Esophagus mucosa (tissue), 1 donor: ENCODE measurements at places on chromosomes 6 and 20.
A peak's percentile ranks its signal among the peaks of the same experiment; 100 is the strongest.

DNA sequence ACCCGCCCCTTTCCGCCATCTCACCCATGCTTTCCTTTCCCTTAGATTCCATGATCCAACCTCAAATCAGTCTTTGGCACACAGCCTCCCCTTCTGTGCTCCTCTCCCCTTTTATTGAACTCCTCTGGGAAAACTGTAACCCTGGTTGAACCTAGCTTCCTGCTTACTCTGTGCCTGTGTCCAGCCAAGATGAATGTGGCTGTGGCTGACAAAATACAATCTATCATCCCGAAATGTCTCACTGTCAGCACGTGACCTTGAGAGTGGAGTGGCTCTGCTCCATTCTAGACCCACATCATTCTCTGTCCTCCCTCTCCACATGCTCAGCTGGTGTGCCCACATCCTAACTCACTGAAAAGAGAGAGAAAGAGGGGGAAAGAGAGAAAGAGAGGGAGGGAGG lies 11.0 kb downstream of the NCR2 start:
- ATAC-seq, result no peak

DNA sequence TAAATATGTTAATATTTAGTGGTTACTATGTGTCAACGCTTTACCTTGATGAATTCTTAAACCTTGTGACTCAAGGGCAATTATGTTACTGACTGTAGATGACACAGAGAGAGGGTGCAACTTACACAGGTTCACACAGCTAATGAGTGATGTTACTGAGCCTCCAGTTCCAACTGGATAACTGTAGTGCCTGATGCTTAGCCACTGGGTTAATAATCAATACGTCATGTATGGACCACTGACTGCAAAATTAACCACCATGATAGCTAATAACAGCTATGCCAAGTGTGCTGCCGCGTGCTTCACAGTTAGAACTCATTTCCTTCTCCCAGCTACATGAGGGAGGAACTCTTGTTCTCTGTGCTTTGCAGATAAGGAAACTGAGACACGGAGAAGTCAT lies 45.4 kb downstream of the SIRPA start:
- ATAC-seq, result no peak

DNA sequence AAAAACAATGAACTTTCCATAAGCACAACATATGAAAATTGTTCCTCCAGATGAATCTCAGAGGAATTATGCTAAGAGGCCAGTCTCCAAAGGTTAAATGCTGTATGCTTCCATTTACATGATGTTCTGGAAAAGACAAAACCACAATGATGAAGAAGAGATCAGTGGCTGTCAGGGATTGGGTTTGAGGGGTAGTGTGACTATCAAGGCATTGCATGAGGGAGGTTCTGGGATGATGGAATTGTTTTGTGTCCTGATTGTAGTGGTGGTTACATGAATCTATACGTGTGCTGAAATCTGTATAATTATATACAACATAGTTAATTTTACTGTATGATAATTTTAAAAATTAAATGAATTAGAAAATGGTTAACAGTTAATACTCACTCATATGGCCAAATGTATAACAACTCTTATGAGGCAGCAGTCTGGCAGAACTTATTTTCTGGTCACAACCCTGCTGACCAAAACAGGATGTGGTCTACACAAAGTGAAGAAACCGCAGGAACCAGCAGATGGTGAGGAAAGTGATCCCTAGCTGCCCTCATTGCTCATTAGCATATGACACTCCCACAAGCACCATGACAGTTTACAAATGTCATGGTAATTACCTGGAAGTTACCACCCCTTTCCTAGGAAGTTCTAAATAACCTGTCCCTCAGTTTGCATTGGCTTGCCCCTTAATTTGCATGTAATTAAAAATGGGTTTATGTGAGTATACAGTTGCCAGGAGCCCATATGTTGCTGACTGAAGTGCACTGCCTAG lies 31.9 kb downstream of the NSFL1C start:
- peak; percentile 36 for ATAC-seq

DNA sequence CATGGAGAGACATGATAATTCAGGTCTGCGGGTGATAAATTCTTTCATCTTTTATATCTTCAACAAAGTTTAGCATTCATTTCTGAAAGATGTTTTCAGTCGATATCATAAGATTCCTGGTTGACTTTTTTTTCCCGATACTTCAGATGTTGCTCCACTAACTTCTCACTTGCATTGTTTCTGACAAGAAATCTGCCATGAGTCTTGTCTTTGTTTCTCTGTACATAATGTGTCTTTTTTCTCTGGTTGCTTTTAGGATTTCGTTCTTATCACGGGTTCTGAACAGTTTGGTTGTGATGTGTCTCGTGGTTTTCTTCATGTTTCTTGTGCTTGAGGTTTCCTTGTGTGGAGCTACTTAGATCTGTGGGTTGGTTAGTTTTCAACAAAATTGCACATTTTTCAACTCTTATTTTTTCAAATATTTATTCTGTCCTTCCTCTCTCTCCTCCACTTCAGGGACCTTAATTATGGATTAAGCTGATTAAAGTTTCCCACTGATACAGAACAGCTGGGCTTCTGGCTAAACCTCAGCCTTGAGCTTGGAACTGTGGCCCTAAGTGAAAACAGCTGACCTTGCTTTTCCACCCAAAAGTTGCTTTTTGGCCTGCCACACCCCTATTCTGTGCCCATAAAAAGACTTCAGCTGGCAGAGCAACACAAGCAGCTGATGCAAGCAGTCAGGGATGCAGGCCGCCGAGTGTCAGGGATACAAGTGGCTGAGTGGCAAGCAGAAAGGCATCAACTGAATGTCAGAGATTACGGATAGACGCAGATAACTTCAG lies 97.9 kb upstream of the SNX9 start:
- ATAC-seq, result no peak

- no peak for ATAC-seq
These were observed 12.3 kb downstream of the DYNLT2 start for GRCh38 chr6:169738976-169739529.

GRCh38 chr6:39037082-39037508 lies 11.5 kb upstream of the GLP1R start:
- ATAC-seq, result no peak

GRCh38 chr6:14280766-14281293 lies 163.3 kb downstream of the CD83 start:
- peak; percentile 8 for ATAC-seq

- ATAC-seq, result no peak
These were observed 140.8 kb downstream of the ALDH8A1 start for GRCh38 chr6:134809130-134809529.

GRCh38 chr20:43185901-43186300 lies 3.8 kb downstream of the PTPRT start:
- no peak for ATAC-seq

- no peak for ATAC-seq
These were observed 27.5 kb upstream of the TBXT start for GRCh38 chr6:166194914-166195859.

GRCh38 chr6:149306967-149307366 lies 10.5 kb upstream of the TAB2 start:
- no peak for ATAC-seq

DNA sequence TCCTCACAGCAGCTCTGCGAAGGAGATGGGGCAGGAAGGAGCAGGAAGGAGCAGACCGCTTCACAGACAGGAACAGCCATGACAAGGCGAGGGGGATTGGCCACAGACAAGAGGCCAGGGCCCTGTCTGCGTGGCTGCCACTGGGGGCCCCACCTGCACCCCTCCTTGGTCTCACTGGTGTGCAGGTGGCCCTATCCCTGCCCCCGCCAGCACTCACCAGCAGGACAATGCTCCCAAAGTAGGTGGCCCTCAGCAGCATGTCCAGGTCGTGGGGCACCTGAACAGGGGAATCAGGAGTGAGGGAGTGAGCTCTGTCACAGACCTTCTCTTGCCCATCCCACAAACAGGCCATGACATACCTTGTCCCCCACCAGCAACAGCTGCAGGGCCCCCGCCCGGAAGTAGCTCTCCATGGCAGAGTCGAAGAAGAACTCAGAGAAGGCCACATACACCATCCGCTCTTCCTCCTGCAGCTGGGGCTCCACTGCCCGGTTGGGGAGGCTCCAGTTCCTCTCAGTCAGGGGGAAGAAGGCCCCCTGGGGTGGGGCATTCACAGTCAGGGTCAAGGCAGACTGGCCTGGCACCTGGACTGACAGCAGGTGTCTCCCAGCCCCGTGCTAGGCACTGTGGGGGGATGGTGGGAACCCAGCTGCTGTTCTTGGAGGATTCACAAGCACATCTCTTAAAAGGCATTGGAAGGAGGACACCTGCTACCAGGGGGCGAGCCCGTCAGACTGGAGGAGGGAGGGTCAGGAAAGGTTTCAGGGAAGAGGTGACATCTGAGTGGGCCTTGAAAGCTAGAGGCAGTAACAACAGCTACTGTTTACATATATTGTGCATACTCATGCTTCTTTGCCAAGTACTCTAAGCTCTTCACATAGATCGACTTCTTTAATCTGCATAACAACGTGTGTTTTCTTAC lies 7.1 kb downstream of the PLTP start:
- ATAC-seq, result no peak

- ATAC-seq, result peak; percentile 41
These were observed 70.3 kb downstream of the HIVEP2 start for GRCh38 chr6:142874676-142875075.

DNA sequence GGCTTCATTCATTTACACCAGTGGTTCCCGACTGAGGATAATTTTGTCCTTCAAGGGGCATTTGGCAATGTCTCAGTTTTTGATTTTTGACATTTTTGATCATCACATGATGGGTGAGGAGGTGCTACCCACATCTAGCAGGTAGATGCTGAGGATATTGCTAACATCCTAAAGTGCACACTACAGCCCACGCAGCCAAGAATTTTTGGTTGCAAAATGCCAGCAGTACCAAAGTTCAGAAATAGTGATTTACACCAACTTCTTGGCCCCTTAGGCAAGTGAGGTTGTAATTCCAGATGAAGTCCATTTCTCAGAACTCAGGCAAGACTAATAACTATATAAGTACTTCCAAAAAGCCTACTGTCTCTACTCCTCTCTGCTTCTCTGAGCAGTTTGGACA lies 80.1 kb upstream of the TSHZ2 start:
- no peak for ATAC-seq

- peak; percentile 62 for ATAC-seq
These were observed 16.2 kb upstream of the IER3 start for GRCh38 chr6:30760549-30760948.

GRCh38 chr6:42960243-42961019 lies at the start of gene GNMT:
Gene GNMT (plus strand): TSS chr6:42960754. CDS start chr6:42960768, 14 bp downstream.
- peak; percentile 86 for ATAC-seq

DNA sequence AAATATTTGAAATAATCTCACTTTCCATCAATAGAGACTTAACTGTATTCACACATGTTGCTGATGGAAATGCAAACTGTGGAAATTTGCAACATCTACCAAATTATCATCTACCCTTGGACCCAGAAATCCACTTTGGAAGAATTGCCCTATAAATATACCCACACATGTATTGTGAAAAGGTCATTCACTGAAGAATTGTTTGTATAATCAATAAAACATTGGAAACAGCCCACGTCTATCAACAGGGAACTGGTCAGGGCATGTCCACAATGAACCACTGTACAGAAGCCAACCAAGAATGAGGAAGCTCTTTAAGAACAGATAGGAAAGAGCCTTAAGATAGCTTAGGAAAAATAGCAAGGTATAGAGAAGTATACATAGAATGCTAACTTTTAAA lies 36.2 kb downstream of the PXDC1 start:
- no peak for ATAC-seq

GRCh38 chr6:155717374-155717773 lies 261.7 kb upstream of the NOX3 start:
- no peak for ATAC-seq

GRCh38 chr6:44233567-44234100 lies 10.2 kb downstream of the SLC29A1 start:
- no peak for ATAC-seq

DNA sequence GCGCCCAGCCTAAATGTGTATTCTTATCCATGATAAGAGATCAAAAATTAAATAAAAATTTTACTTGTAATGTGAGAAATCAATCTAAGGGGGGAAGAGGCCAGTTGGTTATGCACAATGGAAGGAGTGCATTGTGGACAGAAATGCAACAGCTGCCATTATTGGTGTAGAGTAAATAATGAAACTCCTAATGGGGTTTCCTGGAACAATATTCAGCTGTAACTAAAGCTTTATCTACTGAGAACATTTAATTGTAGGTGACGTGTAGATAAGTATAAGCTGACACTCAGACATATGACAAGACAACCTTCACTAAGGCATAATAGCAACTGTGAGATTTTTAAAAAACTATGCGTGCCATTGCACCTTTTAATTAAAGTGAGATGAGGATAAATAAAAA lies 71.4 kb downstream of the CEP57L1 start:
- no peak for ATAC-seq

- ATAC-seq, result no peak
These were observed 8.8 kb upstream of the CNR1 start for GRCh38 chr6:88174906-88175305.

DNA sequence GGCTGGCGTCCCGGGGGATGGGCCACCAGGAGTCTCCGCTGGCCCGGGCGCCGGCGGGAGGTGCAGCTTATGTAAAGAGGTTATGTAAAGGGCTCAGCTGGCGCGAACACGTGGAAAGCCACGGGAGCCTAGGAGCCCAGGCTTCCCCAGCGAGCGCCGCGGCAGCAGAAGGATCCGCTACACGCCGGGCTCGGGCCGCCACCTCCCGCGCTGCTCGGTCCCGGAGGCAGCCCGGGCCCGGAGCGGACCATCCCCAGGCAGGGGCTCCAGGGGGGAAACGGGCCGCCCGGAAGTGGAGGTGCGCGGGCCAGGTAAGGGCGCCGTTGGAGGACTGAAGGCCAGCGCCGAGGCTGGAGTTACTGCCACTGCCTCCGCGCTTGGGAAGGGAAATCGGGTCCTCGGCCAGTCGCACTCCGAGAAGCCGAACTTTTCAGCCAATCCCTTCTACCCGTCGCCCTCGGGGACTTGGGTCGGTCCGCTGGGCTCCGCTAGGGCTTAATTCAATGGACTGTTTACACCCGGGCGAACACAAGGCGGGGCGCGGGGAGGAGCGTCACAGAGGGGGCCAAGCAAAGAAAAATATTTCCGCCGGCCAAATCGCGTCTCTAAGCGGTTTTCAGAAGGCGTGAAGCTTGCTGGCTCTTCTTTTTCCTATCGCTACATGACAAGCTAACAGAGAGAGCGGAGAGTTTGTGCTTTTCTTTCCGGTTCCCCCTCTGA lies 398 bp downstream of the STK35 start:
- peak; percentile 86 for ATAC-seq

DNA sequence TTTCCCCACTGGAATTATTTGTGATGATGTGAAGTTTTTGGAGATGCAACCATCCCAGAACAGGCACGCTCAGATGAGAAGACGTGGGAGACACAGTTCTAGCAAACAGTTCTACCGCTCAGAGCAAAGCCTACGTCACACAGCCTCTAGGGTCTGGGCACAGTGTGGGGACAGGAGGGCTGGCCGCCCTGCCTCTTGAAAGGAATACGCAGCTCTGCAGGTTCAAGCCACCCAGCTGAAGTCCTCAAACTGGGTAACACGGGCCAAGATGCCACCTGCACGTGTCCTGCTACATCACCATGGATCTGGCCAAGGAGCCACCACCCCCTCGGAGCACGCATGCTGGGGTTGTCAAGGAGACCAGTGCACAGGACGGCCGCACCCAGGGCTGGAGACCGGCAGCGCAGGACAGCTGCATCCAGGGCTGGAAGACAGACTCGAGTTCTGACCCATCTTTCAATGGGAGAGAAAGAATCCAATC lies 75.0 kb downstream of the NOL4L start:
- no peak for ATAC-seq
